Activated CD4-positive, alpha-beta T cell treated with anti-CD3 and anti-CD28 coated beads, Interleukin-2, Interleukin-4, amounts not matched to agents 100 ng/mL and 50 ng/mL, durations not matched to agents 16 hours and 8 hours (primary cell): ENCODE measurements at places on chromosomes 2 and 18.
A peak's percentile ranks its signal among the peaks of the same experiment; 100 is the strongest.

- peak; percentile 85 for DNase-seq
Observed at GRCh38 chr2:65057391-65058052, 1.3 kb downstream of the CEP68 start.

DNA sequence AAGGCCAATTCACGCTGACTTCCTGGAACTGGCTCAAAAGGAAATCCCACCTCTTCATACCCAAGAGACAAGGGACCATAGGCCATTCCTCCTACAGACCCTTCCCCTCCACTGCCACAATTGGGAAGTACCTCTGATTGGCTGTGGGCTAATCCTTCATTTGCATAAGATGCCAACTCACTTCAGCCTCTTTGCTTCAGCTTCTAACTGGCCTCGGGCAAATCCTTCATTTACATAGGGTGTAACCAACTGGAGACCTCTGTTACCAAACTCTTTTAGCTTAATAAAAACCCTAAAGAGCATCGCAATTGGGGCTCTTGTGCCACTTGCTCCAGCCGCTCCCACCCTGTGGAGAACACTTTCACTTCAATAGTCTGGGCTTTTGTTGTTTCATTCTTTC, 38.2 kb downstream of the MC2R start:
- no peak for DNase-seq

GRCh38 chr2:166090346-166090745, 37.5 kb downstream of the SCN1A start:
- no peak for DNase-seq

- DNase-seq, result no peak
Observed at GRCh38 chr2:224909885-224910573, 132.2 kb downstream of the DOCK10 start.

DNA sequence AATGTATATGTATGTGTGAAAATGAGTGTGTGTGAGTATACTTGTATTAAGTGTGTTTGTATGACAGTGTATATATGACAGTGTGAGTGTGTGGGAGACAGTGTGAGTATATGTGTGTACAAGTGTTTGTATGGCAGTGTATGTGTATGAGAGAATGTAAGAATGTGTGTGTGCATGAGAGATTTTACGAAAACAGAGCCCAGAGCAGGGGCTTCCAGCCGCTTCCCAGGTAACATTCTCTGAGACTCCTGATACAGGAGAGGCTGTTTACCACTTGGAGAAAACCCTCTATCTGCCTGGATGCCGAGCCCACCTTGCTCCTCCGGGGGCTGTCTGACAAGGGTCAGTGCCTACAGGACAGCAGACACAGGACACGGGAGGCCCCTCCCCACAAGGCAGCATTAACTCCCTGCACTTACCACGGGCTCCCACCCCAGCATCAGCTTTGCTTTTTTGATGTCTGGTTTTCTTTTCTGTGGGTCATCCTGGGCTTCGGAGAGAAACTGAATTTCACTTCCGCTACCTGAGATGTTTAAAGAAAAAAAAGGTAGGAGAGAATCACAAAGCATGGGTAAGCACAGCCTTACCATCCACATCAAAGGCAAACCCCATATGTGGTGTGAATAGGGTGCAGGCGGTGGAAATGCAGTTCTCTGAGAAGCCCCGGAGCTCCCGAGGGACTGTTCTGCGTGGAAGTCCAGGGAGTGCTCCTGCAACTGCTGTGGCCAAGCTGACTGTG, 97.6 kb downstream of the UXS1 start:
- DNase-seq, result no peak

- no peak for DNase-seq
Observed at GRCh38 chr2:66925128-66925527, 472.0 kb upstream of the ETAA1 start.

DNA sequence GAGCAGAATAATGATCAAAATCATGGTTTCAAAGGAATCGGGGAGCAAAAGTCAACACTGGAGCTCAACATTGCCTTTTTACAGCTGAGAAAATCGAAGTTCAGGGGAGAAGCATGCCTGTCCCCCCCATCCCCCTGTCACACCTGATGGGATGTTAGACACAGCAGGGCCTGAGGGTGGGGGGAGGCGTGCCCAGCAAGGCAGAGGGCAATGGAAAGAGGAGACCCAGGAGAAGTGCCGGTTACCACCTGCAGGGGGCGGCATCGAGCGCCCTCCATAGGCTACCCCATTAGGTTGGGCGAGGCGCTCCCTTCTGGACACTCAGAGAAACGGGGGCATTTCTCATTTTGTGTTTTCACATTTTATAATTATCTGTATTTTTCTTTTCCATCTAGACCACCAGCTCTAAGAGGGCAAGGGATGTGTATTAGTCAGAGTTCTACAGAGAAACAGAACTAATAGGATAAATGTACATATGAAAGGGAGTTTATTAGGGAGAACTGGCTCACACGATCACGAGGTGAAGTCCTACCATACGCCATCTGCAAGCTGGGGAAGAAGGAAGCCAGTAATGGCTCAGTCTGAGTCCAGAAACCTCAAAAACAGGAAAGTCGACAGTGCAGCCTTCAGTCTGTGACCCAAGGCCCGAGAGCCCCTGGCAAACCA, 271.3 kb downstream of the LRATD1 start:
- DNase-seq, result peak; percentile 72
